ENCODE measurements at places on chromosomes 2 and 18. TPM values are rescaled to one million over a fixed set of nuclear protein-coding genes. Genes with fewer than 3 reads are reported as not detected.
A peak's percentile ranks its signal among the peaks of the same experiment; 100 is the strongest.

DNA sequence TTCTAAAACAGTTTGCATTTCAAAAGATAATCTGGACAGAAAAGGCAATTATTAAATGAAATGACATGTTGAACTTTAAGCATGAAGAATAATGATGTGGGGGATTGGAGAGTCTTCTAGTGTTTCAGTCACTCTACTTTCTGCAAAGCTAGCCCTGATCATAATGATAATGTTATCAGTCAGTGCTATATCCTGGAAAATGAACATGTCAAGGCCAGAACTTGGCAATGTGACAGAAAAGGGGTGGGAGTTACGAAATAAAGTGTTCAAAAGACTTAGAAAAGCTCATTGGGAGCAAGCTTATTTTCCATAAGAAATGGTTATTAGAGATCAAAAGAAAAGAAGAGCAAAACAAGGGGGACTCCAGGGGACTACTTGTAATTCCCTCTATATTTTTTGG lies 288.5 kb upstream of the SLC8A1 start:
- peak; percentile 19 for DNase-seq

GRCh38 chr2:8847400-8847799 lies 10.0 kb upstream of the KIDINS220 start:
- DNase-seq: peak; percentile 47

The GPR17 gene
- total RNA-seq: not detected

DNA sequence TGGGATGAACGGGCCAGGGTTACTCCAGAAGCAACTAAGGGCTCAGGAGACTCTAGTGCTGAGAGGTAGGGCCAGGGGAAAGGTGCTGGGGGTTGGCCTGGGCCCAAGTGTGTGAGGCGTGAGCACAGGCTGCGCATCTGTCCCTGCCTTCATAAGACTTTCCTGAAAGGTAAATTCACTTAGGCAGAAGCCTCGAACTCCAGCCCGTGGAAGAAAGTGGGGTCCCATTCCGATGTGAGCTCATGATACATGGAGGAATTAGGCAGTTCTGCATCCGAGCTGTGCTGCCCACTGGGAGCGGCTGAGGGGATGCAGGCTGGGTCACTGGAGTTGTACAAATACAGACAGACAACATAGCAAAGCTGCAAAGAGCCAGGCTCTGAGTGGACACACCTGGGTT lies 16.2 kb downstream of the PARD6G start:
- no peak for DNase-seq

GRCh38 chr2:144438801-144439631 lies 80.9 kb downstream of the ZEB2 start:
- no peak for DNase-seq

The ECEL1 gene
- not detected for total RNA-seq

GRCh38 chr18:44502790-44503189 lies 177.9 kb upstream of the SETBP1 start:
- DNase-seq: no peak

- DNase-seq: no peak
These were observed 348.3 kb upstream of the FIGN start for GRCh38 chr2:164084066-164084465.

- no peak for DNase-seq
These were observed 12.6 kb upstream of the LONRF2 start for GRCh38 chr2:100334929-100335328.

- DNase-seq: no peak
These were observed 216.2 kb upstream of the LINC00305 start for GRCh38 chr18:64365106-64365505.

- no peak for DNase-seq
These were observed 256.5 kb downstream of the CD226 start for GRCh38 chr18:69691008-69691760.

DNA sequence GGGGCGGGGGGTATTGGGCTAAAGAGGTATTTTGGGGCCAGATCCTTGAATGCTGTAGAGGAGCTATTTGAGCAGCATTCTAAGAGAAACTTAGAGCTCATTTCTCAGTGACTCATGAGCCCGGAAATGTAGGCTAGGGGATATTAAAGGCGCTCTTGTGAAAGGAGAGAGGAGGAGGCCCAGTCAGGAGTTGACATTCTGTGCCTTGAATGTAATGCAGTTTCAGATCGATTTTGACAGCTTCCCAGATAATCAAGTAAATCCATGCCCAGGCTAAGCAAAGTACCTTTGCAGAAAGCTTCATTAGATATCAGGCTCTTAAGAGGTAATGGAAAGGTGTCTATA lies 1.5 kb downstream of the CAB39 start:
- DNase-seq: peak; percentile 73

The NYAP2 gene
- total RNA-seq: not detected

DNA sequence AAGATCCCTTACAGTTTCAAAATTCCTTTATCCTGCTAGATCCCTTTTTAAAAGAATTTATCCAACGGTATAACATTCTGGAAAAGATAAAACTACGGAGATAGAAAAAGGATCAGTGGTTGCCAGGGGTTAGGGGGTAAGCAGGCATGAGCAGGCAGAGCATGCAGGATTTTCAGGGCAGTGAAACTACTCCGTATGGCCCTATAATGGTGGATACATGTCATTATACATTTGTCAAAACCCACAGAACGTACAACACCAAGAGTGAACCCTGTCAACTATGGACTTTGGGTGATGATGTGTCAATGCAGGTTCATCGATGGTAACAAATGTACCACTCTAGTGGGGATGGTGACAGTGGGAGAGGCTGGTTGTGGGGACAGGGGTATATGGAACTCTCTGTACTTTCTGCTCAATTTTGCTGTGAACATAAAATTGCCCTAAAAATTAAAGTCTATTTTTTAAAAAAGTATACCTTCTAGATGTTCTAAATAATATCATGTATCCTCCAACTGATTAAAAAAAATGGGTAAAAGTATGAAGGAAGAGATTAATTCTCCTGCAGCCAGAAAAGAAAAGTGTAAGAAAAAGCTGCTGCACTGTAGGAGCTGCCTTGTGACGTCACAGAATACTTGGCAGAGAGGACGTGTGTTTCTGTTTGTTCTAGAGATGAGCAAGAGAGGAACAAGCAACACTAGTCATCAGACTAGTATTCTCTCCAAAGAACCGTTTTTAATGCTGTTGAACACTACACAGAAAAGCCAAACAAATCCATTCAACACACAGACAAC lies 23.6 kb downstream of the ANKRD44 start:
- peak; percentile 89 for DNase-seq

DNA sequence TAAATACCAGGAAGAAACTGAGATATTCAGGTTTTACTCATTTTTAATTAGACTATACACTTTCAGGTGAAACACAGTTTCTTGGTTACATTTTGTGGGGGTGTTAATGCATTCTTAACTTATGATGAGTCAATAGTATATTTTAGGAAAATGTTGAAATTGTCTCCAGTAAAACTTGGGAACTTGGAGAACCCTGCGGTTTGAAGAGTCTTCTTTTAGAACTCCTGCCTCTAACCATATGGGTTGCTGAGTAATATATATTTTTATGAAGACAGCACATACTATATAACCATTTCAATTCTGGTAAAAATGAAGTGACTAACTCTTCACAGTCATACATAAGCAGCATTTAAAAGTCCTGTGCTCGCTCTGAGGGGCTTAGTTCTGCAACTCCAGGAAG lies 308.2 kb upstream of the LRATD1 start:
- DNase-seq: no peak

The SCRN3 gene
- total RNA-seq: 34.6 TPM

GRCh38 chr2:126696644-126697520 lies 40.9 kb downstream of the GYPC start:
- no peak for DNase-seq

GRCh38 chr18:48994044-48994651 lies 43.4 kb upstream of the SMAD7 start:
- peak; percentile 80 for DNase-seq

DNA sequence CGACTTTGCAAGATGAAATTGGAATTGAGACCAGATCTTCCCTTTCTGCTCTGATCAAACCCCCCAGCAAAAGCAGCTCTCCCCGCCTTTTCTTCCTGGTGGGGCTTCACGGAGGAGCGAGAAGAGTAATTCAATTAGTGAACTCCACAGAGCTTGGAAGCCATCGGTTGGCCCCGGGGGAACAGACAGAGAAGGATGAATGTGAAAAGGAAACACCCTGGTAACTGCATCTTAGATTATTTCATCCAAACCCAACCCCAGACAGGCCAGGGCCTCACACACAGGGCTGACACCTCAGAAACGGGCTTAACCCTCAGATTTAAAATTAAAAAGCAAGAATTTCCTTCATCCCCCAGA lies 18.3 kb downstream of the SMAD7 start:
- no peak for DNase-seq

The HOXD13 gene
- total RNA-seq: not detected

DNA sequence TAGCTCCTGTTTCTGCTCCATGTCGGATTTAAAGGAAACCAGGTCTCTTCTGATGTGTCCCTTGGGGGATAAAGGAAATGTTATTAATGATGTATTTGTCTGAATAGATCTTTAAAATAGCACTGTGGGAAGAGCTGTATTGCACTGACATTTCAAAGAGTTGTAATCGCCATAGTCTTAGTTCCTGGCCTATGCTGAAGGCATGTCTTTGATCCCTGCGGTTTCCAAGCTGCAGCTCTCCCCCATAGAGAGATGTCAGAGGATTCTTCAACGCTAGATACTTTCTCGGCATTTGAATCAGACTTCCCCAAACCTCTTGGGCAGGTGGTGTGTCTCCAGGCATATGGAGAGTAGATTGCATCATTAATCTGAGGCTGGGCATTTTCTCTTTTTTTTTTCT lies 40.4 kb downstream of the NAT8 start:
- no peak for DNase-seq

The DAW1 gene
- not detected for total RNA-seq

DNA sequence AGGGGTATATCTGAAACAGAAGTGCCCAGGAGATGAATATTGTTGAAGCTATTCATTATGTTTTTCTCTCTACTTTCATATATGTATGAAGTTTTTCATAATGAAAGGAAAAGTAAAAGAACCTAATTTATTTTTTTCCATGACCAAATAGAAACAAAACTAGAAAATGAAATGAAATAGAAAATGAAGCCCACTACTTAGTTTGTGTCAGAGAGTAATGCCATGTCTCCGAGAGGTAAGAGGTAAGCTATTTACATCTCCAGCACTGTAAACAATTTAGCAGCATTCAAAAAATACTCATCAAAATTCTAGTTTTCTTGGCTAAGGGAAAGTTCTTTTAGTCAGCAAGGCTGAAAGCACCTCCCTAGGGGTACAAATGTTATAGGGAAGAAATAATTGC lies 238.6 kb downstream of the PTH2R start:
- DNase-seq: no peak

GRCh38 chr18:40108596-40108995 lies 1846.4 kb upstream of the PIK3C3 start:
- DNase-seq: no peak

DNA sequence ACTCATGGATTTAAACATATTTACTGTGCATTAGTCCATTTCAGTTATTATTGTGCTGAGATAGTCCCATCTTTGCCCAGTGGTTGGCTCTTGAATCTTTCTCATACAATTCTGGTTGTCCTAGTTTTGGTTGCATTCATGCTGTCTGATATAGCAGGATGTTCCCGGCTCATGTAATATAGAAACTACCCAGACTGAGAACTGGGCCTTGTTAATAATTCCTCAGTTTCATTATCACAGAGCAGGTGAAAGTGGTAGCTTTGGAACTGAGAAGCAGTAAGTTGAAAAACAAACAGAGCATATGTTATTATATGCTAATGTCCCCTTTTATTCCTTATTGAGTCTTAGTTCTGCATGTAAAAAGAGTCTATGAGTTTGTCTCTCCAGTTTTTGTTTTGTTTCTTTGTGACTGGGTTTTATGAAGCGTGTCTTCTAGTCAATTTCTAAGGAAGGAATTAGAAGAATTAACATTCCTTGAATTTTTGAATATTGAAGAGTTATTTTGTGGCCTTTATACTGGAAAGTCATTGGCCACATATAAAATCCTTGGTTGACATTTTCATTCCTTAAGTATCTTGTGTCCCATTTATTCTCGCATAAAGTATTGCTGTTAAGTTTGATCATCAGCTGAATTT lies 43.3 kb downstream of the EIF5B start:
- DNase-seq: no peak

DNA sequence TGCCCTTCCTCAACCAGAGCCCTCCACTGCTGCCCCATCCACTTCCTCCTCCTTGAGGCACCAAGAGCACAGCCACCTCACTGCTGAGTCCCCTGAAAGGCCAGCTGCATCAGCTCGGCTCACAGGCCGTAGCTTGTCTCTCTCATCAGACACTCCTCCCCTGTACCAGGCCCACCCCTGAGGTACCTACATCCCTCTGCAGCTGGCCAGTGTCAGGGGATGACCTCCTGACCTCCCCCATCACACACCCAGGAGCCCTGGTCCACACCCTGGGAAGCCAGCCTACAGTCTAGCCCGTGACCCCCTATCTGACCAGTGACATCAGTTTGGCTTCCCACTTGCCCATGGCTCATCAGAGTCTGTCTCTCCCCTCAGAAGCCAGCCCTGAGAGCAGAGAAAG lies 205.6 kb downstream of the TNS1 start:
- no peak for DNase-seq

- DNase-seq: no peak
These were observed 141.7 kb upstream of the GPC1 start for GRCh38 chr2:240293557-240294461.

- DNase-seq: no peak
These were observed 934.6 kb upstream of the FAM98A start for GRCh38 chr2:34533585-34534183.

The SEH1L gene
- total RNA-seq: 52.2 TPM

The IKZF2 gene
- total RNA-seq: 11.3 TPM

- DNase-seq: no peak
These were observed 35.8 kb upstream of the INHBB start for GRCh38 chr2:120310136-120310535.

DNA sequence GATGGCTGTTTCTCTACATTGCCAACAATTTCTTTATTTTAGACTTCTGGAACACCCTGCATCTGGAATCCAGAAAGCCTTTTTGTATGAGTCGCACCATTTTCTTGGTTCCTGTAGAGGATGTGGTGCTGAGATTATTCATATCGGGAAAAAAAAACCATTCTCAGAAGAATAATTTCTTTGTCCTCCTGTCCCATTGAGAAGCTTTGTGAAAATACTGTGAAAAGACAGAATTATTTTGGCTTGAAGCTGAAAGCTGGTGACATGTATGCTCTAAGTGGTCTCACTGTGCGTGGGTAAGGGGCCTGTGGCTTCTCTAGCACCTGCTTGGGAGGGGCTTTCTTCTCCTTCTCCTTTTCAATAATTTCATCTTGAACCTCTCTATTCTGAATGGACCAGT lies 138.4 kb downstream of the FAM210A start:
- DNase-seq: no peak
